ENCODE measurements at places on chromosomes 7 and 10.

- DNase-seq: no peak
These were observed 25.5 kb downstream of the LRRC4 start for GRCh38 chr7:128005759-128006159.

GRCh38 chr7:147199868-147200267 is 1083.3 kb downstream of the CNTNAP2 start:
- DNase-seq: no peak

DNA sequence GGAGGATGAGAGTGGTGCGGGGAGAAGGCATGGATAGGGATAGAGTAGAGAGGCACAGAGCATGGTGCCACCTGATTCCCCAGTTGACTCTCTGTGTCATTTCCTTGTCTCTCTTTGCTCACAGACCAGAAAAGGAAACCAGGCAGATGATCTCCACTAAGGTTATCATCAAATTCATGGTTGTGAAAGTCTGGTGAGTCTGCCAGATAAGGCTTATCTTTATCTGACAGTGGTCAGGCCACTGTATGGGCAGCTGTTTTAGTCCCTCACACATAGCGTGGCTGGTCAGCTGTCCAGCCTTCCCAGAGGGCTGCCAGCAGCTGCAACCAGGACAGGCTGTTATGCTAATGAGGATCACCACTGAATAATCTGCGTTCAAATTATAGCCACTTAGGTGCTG is 99.0 kb downstream of the ADRA2A start:
- no peak for DNase-seq

DNA sequence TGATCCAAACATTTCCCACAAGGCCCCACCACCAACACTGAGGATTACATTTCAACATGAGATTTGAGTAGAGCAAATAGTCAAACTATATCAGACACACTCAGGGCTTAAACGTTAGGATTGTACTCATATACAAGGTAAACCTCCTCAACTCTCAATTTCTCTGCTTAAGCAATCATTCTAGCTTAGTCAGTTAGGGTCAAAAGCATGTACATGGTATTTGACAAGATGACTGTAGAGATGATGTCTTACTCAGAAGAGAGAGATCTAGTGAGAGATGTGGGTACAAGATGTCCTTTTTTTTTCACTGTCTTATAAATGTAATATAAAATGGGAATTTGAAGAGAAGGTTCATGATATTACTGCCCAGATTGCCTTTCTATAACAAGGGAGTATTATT is 270.1 kb downstream of the PRKG1 start:
- no peak for DNase-seq

DNA sequence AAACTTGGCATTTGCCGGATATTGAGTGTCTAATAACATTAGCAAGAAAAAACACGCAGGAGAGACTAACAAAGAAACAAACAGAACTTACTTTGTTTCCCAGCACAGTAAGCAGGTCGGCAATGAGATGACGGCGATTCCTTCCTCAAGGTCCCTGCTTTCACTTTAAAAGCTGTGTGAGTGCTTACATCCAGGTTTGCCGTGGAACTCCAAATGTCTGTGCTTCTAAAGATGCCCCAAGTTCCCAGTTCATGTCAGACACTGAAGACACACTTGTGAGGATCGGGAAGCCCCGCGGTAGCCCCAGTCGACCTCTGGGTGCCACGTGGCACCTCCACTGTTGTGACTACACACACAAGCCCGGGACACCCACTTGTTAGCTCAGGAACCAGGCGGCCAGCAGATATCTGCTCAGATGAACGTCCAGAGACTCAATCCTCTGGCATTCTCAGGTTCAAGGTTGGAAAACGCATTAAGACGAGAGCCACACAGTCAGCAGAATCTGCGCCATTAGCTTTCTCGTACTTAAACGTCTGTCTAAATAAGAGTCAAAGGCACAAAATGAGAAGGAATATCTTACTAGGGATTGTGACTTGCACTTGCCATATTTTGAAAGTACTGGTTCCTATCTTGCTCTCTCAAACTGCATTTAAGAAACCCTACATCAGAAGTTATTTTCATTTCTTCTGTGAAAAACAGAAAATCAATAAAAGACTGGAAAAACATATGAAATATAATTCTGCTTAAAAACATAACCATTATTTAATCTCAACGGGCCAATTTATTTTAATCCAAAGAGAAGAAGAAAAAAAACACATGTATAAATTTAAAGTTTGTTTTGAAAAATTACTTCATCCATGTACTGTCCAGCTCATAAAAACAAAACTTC is 207.6 kb upstream of the KLF14 start:
- no peak for DNase-seq

- DNase-seq: no peak
These were observed 271.3 kb downstream of the FGFR2 start for GRCh38 chr10:121326905-121327304.

- peak; percentile 34 for DNase-seq
These were observed 16.1 kb upstream of the TAS2R40 start for GRCh38 chr7:143205560-143206293.

- no peak for DNase-seq
These were observed 164.4 kb downstream of the ZNF365 start for GRCh38 chr10:62538606-62539005.

DNA sequence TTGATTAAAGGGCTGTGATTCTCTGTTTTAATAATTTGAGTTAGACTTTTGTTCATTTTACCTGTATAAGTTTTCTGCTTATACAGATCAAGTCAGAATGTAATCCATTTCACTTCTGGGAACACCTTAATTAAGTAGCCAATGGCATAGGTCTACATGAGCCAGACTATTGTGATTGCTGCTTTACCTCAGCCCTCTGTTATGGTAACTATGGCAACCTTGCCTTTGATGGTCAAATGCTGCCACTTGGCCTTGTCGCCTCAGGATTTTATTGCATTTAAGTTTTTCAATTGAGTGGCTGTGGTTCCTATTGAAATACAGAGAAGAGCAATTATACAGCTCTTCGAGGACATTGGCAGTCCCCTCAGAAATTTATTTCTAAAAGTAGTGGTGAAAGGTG is 64.3 kb upstream of the TMEM106B start:
- DNase-seq: no peak

- DNase-seq: no peak
These were observed 568.0 kb downstream of the POM121L12 start for GRCh38 chr7:53603461-53603860.

GRCh38 chr10:112461029-112461887 is 14.2 kb downstream of the VTI1A start:
- DNase-seq: no peak

DNA sequence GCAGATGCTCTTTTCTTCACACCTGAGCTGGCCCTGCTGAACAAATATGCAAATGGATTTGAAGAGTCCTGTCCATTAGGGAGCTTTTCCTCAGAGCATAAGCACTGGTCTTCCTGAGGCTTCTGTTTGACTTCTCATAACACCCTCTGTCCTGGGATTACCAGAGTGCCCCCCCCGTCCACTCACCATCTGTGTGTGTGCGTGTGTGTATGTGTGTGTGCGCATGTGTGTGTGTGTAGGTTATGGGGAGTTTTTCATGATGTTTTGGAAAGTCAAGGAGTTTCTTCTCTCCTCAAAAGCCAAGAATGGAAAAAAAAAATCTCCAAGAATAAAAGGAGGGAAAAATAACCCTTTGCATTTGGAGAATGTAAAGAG is 57.7 kb upstream of the COMTD1 start:
- no peak for DNase-seq

- no peak for DNase-seq
These were observed 243.2 kb upstream of the TMEM229A start for GRCh38 chr7:124276005-124276622.

GRCh38 chr10:132223156-132223590 is 36.4 kb downstream of the DPYSL4 start:
- peak; percentile 53 for DNase-seq

DNA sequence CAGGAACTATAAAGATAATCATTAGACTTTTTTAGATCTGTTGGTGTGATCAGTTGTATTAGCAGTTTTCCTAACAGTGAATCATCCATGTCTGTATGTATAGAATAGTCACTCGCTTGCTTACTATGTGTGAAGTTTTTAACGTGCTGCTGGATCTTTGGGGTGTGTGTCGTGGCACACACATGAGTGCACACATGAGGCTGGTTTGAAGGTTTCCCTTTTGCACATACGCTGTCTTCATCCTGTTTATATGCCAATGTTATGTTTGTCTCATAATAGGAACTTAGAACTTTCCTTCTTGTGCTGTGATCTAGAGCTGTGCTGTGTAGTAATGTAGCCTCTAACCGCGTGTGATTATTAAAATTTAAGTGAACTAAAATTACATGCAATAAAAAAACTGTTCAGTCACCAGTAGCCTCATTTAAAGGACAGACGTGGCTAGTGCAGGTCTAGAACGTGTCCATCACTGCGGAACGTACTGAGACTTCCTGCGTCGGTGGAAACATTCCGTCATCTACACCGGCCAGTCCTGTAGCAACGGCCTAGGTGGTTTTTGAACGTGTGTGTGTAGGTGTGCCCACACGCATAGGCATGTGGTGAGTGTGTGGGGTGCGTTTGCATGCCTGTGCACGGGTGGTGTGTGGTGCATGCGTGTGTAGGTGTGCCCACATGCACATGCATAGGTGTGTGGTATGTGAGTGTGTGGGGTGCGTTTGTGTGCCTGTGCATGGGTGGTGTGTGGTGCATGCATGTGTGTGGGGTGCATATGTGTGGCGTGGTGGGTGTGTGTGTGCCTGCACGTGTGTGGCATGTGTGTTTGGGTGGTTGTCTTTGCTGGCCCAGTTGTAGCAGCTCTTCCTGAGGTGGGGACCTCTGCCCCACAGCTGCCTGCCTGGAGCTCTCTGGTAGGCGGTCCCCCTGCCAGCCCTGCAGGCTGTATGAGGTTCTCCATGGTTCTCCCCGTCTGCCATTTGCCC is 56.6 kb downstream of the INPP5A start:
- no peak for DNase-seq

- no peak for DNase-seq
These were observed 166.6 kb downstream of the KIF20B start for GRCh38 chr10:89867964-89868363.

DNA sequence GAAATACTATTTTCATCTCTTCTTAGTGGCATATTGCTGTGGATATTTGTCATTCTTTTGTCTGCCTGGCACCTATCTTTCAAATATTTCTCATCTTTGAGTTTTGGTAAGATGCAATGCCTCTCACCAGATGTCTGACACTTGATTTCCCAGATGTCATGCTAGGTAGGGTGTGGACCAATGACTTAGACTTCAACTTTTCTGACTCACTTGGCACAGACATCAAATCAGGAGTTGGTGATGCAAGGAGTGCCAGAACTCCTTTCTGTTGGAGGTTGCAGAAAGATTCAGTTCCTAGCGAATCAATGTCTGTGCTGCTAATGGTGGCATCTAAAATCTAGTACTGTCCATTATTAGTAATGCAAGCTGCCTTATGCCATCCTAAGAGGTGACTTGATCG is 216.9 kb upstream of the FERD3L start:
- no peak for DNase-seq

DNA sequence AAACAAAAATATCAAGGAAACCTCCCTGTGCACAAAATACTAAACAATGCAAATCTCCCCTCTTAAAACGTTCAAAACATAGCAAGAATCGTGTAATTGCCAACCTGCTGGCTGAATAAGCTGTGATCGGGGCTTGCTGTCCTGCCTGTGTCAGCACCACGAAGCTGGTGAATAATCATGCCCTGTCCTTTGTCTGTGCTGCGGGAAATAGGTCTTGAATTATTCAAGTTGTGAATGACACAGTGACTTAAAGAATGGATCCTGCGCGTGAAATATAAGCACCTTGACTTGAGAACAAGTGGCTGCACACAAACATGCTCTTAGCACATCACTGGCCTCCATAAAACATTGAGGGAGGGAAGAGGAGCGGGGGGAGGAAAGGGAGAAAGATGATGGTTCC is 130.2 kb downstream of the OAT start:
- DNase-seq: no peak

DNA sequence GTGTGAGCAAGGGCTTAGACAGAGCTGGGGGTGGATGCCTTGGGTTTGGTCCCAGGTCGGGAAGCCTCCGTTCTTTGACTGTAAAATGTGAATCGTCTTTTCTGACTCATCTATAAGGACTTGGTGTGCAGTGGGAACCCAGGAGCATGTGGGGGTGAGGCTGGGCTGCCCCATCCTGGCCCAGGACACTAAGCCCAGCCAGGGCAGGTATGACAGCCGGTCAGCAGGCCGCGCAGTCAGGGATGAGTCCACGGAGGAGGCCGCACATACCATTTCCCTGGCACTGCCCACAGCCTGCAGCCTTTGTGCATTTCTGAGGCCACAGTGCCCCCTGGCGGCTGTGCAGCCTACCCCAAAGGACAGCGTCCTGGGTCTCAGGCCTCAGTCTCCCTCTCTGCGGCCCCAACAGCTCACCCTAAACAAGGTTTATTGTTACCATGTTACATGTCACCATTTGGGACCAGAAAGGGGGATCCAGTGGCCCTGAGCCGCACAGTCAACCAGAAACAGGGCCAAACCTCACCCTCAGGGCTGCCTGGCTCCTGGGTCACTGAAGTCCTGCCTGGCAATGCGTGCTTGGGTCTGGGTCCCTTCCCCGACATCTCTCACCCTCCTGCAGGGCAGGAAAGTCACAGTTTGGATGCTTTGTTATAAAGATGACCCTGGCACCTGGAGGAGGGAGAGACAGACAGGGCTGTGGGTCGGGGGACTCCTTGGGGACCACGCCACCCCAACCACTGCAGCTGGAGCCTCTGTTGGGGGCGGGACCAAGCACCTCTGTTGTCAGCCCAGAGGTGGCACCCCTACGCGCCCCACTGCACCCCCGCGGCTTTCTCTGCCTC is 14.4 kb upstream of the SH2B2 start:
- DNase-seq: peak; percentile 72

DNA sequence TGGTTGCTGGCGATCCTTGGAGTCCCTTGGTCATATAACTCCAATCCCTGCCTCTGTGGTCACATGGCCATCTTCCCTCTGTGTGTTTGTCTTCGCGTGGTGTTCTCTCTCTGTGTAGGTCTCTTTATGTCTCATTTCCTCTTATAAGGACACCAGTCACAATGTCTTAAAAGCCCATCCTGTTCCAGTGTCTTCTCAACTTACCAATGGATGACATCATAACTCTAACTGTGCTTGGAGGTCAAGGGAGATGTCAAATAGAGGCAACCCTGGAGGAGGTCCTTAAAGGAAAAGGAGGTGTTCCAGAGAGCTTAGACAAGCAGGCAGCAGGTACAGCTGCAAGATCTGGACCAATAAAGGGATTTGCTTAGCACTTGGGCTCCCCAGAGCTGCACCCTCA is 143.0 kb downstream of the BUB3 start:
- no peak for DNase-seq

DNA sequence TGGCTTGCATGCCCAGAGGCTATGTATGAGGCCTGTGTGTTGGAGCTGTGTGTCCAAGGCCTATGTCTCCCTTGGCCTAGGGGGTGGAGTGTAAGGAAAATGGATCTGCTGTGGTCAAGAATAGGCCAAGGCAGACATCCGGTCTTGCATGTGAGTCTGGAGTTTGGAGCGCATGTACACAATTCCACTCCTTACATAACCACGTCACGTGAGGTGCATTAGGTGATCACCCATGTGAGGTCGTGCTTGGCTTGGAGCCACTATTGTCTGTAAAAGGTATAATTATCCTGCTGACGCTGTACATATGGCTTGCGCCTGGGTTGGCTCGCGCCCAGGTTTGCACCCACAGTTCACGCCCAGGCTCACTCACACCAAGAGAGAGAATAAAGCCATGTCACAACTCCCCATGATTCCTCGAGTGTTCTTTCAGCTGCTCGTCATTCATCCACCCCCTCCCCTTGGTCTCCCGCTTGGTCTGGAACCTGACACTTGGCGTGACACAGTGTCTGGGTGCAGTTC is 105.5 kb downstream of the BICC1 start:
- DNase-seq: no peak

GRCh38 chr7:46387646-46388045 is 466.6 kb upstream of the IGFBP3 start:
- DNase-seq: no peak

All from naive thymus-derived CD8-positive, alpha-beta T cell (primary cell).